ENCODE measurements at places on chromosomes 12 and 14. TPM values are rescaled to one million over a fixed set of nuclear protein-coding genes. Genes with fewer than 3 reads are reported as not detected.

DPY19L2 gene
- 0.70 TPM for total RNA-seq

GRCh38 chr14:101600336-101600890, 39.1 kb downstream of the DIO3 start:
- H3K36me3 ChIP-seq, result peaks cover 9% of the 10 kb centered on the region
- H3K27ac ChIP-seq, result no peak overlapping the region
- H3K4me1 ChIP-seq, result peaks cover 32% of the 10 kb centered on the region
- no peak for DNase-seq

ARF3 gene
- total RNA-seq, result 96.1 TPM

DNA sequence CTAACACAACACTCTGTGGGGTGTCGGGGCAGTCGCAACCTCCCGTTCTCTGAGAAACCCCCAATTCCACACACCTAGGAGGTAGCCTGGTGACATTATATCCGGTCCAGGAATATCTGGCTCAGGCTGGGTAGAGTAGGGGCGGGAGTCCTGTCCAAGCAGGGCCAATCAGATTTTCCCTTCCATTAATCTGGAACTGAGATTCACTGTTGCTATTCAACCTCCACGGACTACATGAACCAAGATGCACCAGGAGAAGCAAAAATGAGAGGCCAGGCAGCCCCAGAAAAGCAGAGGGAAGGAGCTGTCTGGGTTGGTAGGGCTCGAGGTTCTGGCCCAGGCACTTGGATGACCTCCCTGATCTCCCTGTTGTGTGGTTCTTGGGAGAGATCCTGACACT, 51.0 kb downstream of the NINJ2 start:
- no peak overlapping the region for H3K4me3 ChIP-seq
- H3K4me1 ChIP-seq, result peaks cover 33% of the 10 kb centered on the region
- no peaks in the 10 kb centered on the region for H3K36me3 ChIP-seq
- DNase-seq, result no peak

RTRAF gene
- total RNA-seq, result 232 TPM

GRCh38 chr14:99038431-99038820, 233.6 kb downstream of the BCL11B start:
- DNase-seq, result no peak
- no peaks in the 10 kb centered on the region for H3K27me3 ChIP-seq
- H3K4me3 ChIP-seq, result no peak overlapping the region
- H3K4me1 ChIP-seq, result no peaks in the 10 kb centered on the region
- no peak overlapping the region for H3K27ac ChIP-seq

DNA sequence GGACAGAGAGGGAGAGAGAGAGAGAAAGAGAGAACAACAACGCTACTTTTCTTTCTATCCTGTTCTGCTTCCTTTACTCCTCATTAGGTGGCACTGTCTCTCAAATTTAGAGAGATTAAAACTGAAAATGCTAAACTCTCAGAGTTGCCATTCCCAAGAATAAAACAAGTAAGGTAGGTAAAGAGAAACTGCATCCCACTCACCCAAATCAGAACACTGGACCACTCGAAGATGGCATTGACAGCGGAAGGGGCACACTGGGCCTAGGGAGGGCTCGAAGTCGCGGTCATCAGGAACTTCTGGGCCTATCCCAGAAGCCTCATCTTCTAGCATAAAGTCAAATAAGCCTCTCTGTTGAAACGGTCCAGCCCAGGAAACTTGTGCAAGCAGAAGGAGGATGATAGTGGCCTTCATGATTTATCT, 4.5 kb downstream of the DCN start:
- no peak for DNase-seq
- no peaks in the 10 kb centered on the region for H3K4me1 ChIP-seq
- H3K36me3 ChIP-seq, result no peaks in the 10 kb centered on the region
- H3K27ac ChIP-seq, result no peak overlapping the region
- no peak overlapping the region for H3K4me3 ChIP-seq

DNA sequence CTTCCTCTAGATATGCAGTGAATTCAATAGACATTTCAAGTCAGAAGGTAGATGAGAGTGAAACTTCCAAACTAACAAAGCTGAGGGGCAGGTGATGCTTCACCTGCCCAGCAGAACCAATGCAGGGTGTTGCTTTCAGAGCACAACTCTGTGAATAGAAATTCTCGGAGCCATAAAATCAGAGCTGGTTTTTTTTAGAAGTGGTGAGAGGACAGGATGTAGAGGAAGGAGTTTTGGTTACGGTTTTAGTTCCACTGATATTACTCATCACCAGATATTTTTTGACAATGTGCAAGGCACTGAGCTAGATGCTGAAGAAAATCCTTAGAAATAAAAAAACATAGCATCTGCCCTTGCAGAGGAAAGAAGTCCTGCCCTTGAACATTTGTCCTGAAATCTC, 62.2 kb downstream of the BMP4 start:
- peaks cover 22% of the 10 kb centered on the region for H3K27me3 ChIP-seq
- no peak overlapping the region for H3K4me3 ChIP-seq
- no peak overlapping the region for H3K27ac ChIP-seq
- no peak for DNase-seq
- H3K36me3 ChIP-seq, result no peaks in the 10 kb centered on the region
- peaks cover 2% of the 10 kb centered on the region for H3K4me1 ChIP-seq

- H3K27me3 ChIP-seq, result no peaks in the 10 kb centered on the region
- H3K4me1 ChIP-seq, result no peaks in the 10 kb centered on the region
- H3K36me3 ChIP-seq, result no peaks in the 10 kb centered on the region
- H3K27ac ChIP-seq, result no peak overlapping the region
Measured at GRCh38 chr14:69318901-69319475, 59.0 kb downstream of the GALNT16 start.

DNA sequence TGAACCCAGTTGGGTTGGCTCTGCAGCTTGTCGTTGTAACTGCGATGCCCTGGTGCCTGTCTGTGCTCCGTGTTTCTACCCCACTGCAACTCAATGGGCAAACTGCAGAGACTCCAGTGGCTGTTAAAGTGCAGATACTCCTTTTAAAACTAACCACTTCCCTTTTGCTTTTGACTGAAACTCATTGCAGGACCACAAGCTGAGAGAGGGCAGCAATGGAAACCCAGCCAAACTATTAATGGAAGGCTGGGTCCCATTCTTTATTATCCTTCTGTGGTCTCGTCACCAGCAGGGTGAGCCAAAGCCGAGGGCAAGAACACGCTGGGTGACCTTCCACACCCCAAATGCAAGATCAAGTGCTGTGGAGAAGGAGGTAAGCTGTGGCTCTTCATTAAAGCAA, 910.4 kb downstream of the VRK1 start:
- H3K36me3 ChIP-seq, result no peaks in the 10 kb centered on the region
- H3K27me3 ChIP-seq, result no peaks in the 10 kb centered on the region
- peak; percentile 39 for DNase-seq
- peaks cover 96% of the 10 kb centered on the region for H3K4me1 ChIP-seq

Measured in activated CD4-positive, alpha-beta T cell treated with anti-CD3 and anti-CD28 coated beads for 36 hours (primary cell).